HT1080 (cell line): ENCODE measurements at places on chromosomes 6 and 20.

DNA sequence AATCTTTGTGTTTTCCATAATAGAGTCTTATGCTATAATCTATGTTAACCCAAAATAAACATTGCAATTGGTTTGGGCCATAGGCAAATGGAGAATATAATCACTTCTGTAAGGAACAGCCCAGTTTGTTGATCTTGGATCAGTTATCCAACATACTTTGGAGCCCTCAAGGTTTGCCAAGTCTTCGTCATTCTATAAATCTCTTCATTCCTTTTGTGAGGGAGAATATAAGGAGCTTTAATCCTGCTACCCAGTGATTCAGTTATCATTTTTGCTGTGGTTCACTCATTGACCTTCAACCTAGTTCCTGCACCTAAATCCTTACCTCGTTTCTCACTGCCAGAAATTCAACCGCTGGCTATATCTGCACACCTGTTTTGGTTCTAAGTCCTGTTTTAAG is 500.3 kb upstream of the PTCHD4 start:
- peak; percentile 8 for DNase-seq

GRCh38 chr6:74000666-74001490 is 304.9 kb downstream of the CD109 start:
- no peak for DNase-seq

DNA sequence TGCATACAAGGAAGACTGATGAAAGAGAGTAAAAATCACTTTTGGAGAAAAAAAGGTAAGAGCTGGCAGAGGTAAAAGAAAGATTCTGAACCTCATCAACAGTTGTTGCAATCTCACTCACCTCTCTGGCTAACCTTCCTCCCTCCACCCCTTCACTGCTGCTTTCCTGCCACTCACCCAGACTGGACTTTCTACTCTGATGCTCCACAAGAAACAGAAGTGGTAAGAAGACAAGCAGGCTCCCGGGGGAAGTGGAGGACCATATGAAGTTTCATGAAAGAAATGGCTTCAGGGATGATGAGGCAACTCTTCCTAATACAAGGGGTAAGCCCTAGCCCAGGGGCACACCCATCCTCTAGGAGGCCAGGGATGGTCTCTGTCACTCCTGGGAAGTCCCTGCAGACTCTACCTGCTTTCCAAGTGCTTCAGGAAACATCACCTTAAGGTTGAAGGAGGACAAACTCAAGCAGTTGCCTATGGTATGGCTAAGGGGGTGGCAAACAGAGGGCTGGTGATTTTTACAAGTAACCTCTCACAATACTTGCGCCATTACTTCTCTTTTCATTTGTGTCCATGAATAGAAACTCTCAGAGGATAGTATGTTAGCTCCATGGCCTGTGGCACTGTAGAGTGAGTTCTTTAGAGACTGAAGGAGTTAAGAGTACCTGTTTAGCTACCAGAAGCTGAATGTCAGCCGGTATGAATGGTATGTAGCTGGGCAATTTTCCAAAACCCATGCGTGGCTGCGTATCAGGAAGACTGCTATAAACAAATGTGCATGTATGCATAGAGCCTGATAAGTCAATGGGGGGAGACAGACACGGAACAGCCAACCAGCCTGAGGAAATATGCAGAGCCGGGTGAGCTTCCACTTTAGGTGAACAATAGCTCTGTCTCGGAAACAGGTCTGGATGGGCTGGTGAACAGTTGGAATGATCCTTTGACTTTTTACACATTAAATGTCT is 112.0 kb downstream of the BACH2 start:
- DNase-seq: no peak

DNA sequence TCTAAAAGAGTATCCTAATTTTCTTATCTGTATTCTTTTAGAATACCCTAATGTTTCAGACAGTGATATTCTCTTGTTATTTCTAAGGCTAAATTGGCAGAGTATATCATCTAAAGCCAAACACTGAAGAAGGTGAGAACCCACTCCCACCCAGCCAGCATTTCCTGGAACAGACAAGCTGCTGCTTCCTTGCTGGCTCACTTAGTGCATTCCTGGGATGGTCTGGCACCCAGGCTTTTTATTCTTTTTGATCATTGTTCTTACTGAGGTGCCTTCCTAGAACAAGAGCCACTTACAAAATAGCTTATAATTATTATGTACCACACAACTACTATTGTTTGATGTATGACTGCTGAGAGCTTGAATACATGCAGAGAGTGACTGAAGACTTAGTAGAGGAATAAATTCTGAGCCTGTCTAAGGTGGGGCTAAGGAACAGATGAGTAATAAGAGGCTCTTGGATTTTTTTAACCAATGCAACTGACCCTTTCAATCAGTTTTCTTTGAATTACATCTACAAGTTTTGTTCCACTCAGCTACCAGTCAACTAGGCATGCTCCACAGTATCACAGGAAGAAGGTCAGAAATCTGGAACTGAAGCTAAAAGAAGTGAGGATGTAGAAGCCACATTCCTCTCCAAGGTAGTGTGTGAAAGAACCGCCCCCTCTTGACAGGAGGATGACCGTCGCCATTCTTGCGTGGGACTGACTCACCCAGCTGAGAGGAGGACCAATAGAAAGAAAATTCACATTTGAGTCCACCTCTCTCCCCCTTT is 30.1 kb downstream of the PRPH2 start:
- peak; percentile 81 for DNase-seq

GRCh38 chr6:57040011-57040410 is 6.5 kb upstream of the KIAA1586 start:
- DNase-seq: no peak

DNA sequence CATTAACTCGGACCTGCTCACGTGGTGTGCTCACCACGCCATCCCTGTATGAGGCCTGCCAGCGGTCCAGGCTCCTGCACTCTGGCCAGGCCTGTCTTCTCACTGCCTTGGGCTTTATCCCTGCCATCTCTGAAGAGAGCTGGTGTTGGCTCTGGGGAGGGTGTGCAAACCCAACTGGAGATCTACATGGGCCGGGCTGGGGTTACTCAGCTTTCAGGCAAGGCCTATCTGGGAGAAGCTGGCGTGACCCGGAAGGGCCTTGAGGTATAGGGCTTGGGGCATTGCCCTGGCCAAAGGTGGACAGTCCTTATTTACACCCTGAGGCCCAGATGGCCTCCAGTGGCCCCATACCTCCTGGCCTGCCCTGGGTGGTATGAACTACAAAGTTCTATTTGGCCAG is 5.0 kb downstream of the SLC29A1 start:
- no peak for DNase-seq

DNA sequence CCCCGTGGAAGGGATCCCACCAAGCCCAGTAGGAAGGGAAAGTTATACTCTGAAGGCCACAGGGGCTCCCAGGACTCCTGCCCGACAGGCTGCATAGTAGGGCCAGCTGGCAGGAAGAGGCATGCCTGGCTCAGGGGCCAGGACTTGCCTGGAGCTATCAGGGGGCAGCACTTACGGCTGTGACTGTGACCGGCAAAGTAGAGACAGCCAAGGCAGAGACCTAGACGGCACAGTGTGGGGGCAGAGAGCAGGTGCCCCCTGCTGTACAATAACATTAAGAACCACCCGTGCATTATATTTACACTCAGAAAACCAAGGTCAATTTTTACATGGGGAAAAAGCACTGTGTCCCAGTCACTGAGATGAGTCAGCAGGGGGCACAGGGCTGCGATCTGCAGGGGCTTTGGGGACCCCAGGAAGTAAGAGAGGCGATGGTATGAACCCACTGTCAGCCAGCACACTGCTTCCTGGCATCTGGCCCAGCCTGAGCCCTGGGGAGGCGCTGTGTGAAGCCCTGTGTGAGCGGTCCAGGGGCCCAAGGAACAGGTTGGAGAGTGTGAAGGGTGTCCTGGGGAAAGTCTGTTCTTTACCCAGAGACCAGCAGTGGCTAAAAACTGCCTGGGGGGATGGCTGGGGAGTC is 9.9 kb downstream of the CCDC167 start:
- no peak for DNase-seq

- DNase-seq: no peak
These were observed 48.6 kb upstream of the PTPRT start for GRCh38 chr20:43238266-43238665.

GRCh38 chr6:138953451-138953850 is 34.6 kb downstream of the REPS1 start:
- DNase-seq: peak; percentile 81

DNA sequence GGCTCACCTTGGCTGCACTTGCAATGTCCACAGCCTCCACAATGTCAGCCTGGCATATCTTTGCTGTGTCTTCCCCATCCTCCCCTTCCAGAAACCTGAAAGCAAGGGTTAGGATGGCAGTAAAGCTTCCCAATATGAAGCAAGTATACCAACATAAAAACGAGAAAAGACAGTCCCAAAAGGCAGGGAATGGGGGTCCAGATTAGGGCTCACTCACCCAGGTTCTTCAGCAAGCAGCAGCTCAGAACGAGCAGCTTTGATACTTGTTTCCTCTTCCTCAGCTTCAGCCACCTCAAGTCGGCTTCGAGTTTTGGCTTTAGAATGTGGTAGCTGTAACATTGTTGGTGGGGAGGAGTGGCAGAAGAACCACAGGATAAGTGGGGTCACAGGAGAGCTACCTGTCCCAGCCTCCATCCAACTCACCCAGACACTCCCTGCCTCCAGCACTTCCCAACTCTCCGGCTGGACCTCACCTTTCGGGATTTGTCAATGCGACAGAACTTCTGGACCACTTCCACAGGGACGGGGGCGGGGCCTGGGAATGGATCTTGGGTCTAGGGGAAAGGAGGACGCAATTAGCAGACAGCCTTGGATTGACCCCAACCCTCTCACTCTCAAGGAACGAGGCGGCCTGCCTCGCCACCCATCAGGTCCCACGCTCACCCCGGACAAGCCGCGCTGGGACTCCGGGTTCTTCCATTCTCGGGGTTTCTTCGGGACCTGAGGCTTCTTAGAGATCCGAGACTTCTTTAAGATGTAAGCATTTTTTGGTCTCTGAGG is 708 bp downstream of the WDR46 start:
- DNase-seq: no peak

GRCh38 chr6:158796353-158796752 is 22.8 kb downstream of the EZR start:
- DNase-seq: no peak

GRCh38 chr6:52263709-52264540 is 19.6 kb upstream of the IL17F start:
- DNase-seq: peak; percentile 66

DNA sequence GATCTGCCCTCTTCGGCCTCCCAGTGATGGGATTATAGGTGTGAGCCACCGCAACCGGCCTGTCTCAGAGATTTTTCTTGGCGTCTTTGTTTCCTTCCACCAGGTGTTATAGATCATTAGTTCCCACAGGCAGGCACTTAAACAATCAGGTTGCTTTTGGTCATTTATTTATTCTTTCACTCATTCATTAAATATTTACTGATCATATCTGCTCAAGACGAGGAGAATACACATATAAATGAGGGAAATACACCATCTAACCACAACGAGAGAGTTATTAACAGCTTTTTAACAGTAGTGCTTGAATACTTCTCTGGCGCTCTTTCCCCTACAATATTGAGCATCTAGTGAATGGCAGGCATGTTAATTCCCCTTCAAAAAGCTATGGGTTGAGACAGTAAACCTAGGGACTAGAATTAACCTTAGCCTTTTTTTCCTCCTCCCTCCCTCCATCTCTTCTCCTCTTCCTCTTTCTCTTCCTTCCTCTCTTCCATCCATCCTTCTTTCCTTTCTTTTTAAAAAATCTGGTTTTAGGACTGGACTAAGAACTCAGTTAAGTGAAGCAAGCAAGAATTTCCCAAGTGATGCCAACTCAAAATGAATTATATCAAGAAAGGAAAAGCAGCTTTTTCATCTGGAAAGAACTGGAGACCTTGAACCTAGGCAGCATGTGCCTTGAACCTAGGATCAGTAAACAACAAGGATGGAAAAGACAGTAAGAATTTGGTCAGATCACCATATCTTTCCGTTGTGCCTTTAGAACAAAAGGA is 41.1 kb upstream of the RFPL4B start:
- DNase-seq: no peak

- DNase-seq: peak; percentile 82
These were observed 20.9 kb downstream of the DEF6 start for GRCh38 chr6:35318196-35319171.

DNA sequence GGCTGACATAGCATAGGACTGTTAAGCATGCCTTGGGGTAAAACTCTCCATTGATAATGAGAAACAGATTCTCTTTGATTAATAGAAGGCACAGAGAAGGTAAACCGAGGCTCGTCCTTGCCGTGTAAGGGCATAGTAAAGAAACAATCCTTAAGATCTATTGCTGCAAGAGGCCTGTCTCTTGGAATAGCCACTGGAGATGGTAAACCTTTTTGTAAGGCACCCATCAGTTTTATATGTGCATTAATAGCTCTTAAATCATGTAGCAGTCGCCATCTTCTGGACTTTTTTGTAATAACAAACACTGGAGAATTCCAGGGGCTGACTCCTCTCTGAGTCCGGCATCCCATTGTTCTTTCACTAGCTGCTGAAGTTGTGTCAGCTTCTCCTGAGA is 8.4 kb upstream of the ABHD12 start:
- DNase-seq: peak; percentile 78

GRCh38 chr6:166626177-166627032 is 646 bp downstream of the RPS6KA2 start:
- DNase-seq: no peak

DNA sequence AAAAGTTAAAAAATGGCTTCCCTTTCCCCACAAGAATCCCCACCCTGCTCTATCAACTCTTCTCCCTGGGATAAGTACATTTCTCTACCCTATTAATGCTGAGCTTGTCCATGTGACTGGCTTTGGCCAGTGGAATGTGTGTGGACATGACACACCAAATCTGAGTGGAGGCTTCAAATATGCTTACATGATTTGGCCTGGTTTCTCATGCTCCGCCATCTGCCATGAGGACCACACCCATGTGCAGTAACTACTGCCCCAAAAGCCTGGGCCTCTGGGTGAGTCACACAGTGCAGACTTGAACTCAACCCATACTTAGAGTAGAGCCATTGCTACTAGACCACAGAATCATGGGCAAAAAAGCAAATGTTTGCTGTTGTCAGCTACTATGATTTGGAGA is 65.4 kb downstream of the PRND start:
- DNase-seq: peak; percentile 40

DNA sequence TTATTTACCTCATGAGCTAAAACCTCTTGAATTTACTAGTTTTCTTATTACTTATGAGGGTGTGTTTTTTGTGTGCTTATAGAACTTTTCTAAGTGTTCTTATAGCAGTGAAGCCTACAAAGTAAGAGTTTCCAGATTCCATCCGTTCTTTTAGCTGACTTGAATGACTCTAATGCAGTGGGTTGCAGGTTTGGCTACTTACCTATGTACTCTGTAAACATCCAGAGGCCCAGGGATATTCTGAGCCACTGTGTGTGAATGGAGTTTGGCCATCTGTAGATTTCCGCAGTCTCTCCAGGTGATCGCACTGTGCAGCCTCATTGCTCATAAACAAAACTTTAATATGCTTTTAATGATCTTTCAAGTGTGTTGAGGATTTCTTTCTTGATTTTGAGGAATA is 157.8 kb downstream of the MYO6 start:
- DNase-seq: no peak

- no peak for DNase-seq
These were observed 20.1 kb upstream of the EMILIN3 start for GRCh38 chr20:41386502-41387427.

DNA sequence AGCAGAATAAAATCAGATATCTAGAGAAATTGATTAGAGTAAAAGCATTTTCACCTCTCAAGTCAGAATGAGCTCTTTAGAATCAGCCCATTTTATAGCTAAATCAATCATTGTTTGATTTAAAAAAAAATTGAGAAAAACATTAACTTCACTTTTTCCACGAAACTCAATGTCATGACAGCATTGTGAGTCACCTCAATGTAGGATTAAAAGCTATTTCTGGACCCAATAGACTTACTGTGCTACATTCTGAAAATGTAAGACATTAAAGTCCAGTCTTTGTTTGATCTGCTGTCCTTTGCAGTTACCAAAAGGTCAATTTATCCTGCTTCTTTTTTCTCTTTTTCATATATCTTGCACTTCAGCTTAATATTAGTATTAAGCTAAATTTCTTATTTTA is 519.4 kb upstream of the ZNF337 start:
- DNase-seq: peak; percentile 24
